Non-pigmented ciliary epithelial cell (primary cell): ENCODE measurements at places on chromosomes 4 and X.

DNA sequence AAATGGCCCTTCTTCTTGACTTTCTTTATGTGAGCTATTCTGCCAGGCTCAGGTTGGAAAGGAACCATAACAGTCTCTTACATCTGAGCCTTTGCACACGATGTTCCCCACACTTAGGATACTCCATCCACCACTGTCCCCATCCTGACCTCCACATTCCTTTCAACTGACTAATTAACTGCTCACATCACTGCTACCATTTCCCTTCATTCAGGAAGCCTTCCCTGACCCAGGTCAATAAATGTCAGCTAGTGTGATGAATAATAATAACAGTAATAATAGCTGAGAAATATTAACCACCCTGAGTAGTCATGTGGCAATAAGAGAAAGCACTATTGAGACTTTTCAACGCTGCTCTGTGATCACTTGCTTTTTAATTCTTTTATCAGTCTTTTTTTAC lies 291.7 kb downstream of the KCNIP4 start:
- peak; percentile 79 for DNase-seq

GRCh38 chr4:1353186-1354055 lies 6.4 kb downstream of the UVSSA start:
- no peak for DNase-seq

GRCh38 chr4:11698846-11699590 lies 270.3 kb upstream of the HS3ST1 start:
- DNase-seq, result peak; percentile 65

DNA sequence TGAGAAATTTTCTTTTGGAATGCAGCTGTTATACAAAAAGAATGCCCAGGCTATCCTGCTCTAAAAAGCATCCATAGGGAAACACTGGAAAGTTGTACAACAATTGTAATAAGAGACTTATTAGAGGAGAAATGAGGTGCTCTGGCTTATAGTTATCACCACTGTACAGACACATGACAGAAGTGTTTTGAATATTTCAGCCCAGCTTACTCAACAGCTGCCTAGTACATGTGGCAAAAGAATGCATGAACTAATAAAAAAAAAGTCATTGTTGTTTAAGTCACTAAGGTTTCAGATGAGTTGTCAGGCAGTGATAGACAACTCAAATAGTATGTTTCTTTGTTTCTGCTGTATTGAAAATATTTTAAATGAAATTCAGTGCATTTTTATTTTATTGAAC lies 307.7 kb downstream of the GPM6A start:
- DNase-seq, result peak; percentile 11

DNA sequence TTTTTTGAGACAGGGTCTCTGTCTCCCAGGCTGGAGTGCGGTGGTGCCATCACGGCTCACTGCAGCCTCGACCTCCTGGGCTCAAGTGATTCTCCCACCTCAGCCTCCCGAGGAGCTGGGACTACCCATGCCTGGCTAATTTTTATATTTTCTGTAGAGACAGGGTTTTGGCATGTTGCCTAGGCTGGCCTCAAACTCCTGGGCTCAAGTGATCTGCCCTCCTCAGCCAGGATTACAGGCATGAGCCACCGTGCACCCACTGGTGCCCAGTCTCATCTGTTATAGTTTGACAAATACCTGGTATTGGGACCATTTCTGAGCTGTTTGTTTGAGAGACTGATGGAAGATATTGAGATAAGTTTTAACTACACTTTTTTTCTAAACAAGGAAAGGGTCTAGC lies 57.5 kb upstream of the SMIM10 start:
- DNase-seq, result no peak

DNA sequence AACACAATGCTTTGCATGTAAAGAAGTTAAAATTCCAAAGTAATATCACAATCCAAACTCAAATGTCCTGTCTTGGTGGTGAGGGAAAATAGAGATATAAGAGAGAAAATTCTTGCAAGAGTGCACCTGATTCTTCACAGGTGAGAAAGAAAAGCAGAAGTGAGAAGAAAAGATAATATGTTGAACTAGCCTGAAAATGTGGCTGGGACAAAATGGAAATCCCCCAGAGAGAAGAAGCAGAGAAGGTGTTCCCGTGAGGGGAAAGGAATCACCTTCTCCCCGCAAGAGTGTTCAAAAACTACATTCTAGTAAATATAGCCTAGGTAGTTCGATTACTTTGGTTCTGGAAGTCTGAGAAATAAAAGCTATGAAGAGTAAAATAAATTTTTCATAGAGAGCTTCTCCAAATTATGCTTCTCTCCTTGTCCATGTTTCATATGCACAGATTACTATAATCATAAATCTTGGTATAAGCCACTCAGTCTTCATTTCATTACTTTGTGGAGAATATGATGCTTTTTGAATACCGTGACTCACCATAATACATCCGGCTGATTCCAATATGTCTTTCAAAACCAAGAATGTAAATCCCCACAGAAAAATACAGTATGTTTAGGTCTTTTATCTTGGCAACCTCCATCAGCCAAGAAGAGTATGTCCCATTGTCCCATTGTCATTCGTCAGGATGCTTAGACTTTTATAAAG lies 63.1 kb downstream of the COX18 start:
- DNase-seq, result no peak

- DNase-seq, result no peak
Measured at GRCh38 chr4:33339762-33340161, 2619.6 kb downstream of the PCDH7 start.

DNA sequence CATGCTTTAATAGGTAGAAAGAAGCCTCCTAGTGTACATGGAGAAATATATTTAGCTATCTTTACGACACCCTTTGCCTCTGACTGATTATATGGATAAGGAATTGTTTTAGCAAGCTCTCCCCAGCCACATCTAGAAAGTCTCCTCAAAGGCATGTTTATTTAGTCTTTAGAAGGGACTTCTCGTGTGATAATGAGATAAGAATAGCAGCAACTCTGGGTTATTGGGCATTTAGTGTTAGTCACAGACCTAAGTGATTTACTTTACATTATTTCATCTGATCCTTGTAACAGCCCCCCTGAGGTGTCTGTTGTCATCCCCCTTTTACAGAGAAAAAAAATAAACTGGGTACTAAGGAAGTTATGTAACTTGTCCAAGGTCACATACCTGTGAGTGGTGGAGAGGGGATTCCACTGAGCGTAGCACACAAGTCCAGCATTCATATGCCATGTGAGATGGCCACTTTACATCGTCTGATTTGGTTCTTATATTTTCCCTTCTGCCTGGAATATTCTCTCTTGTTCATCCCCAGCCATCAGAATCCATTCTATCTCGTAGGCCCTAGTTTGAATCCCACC lies 77.7 kb downstream of the TSPAN7 start:
- DNase-seq, result no peak

DNA sequence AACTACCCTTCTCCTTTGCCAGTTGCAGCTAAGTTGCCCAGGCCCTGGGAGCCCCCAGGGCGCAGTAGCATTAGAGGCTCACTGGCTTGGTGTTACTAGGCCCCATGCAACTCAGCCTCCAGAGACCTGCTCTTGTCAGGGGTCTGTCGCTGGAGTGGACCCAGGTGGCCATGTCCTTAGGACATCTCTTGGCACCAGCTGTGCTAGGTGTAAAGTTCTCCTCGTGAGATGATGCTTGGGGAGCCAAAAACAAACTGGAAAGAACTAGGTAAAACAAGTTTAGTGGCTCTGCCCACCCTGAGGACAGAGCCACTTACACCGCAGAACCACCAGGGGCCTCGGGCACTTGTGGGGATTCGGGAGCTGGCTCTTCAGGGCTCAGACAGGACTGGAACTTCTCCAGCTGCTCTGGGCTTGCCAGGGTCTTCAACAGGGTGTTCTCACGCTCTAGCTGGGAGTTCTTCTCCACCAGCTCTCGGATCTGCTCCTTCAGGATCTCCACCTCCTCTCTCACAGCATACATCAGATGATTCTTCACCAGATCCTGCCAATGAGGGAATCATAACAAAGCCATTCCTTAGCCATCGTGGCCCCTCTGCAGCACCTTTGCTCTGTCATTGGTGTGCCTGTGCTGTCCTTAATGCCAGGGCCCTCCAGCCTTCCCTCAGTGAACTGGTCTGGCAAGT lies 61.2 kb downstream of the TSC22D3 start:
- no peak for DNase-seq

DNA sequence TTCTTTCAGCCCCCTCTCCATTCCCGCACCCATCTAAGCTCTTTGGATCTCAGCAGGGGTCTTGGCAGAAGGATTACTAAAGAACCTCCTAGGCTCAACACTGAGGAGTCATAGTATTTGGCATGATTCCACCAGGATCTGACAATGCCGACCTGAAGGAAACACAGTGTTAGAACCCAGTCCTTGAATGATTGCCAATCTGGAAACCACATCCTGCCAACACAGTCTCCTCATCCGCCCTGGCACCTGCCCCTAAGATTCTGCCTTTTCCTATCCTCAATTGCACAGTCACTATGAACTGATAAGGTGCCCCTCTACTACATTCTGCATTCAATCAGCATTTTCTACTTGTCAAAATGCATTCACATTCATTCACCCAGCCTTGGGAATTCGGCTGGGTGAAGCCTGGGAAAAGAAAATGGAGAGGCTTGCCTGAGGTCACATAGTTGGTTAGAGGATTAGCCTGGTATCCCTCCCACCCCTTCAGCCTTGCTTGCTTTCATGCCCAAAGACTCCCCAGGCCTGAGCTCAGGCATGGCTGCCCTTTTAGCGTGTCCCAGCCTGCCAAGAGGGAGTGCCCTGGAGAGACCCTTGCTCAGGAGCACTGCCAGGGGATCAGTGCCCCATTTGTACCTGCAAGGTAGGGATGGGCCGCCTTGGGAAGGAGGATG lies 2.2 kb upstream of the CLDN2 start:
- no peak for DNase-seq

DNA sequence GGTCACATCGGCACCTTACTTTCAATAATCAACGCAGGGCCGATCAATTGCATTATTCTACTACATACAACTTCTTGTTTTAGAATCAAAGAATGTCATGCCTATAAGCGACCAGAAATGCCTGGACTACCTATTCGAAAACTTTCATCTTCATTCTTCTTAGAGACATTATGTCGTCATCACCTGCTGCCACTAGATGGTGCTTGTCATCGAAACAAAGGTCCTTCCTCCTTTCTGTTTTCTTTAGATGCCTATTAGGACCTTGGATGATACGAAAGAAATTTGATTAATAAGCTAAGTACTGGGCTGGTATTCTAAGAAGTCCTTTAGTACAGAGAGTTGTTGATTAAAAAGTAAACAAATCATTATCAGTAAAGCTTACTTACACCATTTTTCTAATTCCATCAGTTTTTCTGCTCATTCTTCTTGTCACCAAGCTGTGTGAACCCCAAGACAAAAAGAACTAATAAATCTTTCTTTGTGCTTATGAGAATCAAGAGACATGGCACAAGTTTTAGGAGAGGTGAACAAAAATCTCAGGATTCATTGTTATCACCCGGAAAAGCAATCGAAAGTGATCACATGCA lies 154.5 kb upstream of the SLC4A4 start:
- no peak for DNase-seq
